Fibroblast of skin of scalp (primary cell): ENCODE measurements at places on chromosomes 7 and 10.
A peak's percentile ranks its signal among the peaks of the same experiment; 100 is the strongest.

DNA sequence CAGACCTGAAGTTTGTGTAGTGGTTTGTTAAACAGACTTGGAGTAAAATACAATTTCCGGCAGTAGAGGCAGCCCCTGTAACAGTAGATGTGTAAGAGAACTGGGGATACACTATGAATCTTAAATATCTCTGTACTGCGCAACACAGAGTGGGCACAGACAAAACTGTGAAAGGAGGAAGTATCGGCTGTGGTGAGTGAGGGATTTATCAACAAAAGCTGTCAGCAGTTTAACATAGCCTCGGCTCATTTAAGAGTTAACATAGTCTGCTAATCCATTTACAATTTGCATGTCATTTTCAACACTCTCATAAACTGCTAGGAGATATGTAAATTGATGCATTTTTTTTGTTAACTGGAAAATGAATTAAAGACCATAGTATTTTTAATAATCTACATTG lies 225.2 kb downstream of the ZWINT start:
- DNase-seq: no peak

DNA sequence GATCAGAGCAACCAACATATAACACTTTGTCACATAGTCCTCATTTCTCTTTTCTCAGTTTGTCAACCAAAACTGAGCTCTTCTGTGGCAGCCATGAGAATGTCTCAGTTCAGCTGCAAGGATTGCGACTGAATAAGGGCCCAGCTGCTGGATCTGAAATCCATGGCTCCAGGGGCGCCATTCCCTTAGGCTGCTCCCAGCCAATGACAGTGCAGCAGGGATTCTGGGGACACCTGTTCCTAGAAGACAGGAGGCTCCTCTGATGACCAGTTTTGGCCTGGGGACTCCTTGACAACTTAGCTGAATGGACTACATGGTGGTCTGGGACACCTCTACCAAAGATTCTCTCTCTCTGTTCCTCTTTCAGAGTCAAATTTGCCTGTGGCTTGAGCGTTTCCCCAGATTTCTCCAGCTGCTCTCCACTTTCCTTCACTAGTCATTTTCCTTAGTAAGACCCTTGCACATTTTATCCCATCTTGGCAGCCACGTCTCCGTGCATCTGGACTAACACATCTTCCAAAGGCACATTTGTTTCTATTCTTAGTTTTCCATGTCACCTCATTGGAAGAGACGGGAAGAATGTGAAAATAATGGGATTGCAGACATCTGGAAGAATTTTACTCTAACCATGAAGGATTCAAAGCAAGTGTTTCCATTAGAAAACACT lies 28.1 kb upstream of the KIF5B start:
- DNase-seq: no peak

DNA sequence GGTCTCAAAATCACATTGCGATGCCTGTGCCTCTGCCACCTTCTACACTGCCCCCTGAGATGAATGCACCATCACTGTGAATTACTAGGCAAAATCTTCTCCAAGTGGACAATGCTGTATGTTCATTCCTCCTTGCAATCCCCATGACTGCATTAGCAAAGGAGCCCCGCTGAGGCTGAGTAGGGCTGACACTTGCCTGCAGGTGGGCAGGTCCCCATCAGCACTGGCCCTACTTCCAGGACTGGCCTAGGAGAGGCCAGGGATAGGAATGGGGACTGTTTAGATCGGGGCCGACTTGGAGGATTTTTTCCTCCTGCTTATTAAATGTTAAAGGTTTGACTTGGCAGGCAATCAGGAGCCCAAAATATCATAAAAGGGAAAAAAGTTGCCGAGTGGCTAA lies 127.0 kb upstream of the TCF7L2 start:
- DNase-seq: no peak

- peak; percentile 78 for DNase-seq
Observed at GRCh38 chr7:131370523-131370968, 42.9 kb downstream of the MKLN1 start.

DNA sequence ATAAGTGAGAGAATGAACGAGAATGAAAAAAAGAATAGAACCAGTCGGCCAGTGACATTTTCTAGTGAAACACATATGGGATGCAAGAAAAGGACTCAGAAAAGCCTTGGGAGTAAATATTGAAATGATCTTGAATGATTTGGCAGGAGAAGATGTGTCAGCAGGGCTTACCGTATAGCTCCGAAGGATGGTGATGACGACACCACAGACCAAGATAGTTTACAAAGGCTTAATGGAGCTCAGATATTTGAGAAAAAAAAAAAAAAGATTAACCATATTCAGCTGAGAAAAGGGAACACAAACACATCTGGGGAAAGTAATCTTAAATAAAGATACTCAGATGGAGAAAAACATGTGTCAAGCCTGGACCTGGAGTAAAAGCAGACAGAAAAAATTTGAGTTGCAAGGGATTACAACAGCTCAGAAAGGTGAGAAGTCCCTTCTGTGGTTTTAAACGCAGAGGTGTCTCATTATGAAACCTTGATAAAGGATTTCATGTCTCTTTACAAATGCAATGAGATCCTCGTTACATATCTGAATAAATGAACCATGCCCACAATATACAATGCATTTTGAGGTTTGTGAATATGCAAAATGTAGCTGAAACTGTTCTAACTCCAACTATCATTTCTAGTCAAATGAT lies 36.0 kb downstream of the DNAJB9 start:
- DNase-seq: no peak

- DNase-seq: peak; percentile 45
Observed at GRCh38 chr10:69742928-69743602, 58.6 kb upstream of the COL13A1 start.

- no peak for DNase-seq
Observed at GRCh38 chr10:24041834-24042233, 167.1 kb upstream of the KIAA1217 start.

DNA sequence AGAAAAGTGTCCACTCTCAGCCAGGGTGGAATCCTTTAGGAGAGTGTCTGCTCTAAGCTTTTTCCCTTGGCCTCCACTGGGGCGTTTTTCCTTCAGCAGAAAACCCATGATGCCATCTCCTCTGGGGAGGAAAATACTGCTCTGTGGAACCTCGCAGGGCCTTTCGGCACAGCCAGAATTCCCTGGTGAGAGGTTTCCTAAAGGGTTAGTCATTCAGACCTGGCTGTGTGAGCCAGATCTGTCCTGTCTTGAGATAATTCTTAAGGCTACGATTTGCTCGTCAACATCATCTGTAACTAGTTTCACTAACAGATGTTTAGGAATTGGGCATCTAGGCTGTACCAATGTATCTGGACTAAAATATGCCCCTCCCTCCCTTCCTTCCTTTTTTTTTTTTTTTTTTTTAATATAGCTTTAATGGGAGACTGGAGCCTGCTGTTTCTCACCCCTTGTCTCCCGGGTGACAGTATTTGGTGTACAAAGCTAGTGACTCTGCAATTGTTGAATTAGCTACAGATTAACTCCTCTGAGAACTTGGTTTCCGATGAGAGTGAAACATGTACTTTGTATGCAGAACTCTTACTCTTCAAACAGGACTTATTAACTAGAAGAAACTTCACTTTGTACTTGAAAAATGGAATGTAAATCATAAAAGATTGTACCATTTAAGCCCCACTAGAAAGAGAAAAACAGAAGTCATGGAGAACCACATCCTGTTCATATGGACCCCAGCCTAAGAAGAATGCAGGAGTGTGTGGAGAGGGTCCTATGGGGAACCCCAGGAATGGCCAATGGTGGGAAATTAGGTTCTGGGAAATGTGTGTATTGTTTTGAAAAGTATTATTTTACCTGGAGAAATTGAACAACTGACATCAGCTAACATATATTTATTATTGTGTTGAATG lies 230.9 kb downstream of the CAMK1D start:
- DNase-seq: peak; percentile 53

DNA sequence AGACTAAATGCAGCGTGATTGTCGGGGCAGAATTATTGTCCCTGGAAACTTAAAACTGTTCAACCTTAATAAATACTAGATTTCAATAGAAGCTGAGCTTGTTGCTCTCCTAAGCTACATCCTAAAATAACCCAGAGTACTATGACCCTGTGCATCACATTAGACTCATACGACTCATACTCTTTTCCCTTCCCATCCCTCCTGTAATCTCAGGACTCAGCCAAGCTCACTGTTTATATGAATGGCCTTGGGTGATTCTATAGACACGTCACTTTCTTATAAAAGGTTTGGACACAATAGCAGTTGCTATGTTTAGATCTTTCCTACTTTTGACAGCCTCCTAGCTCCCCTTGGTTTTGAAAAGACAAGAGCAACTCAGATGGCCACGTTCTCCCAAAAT lies 17.2 kb downstream of the TCF7L2 start:
- peak; percentile 75 for DNase-seq

GRCh38 chr7:157550300-157551275 lies 213.8 kb downstream of the DNAJB6 start:
- no peak for DNase-seq
